ENCODE measurements at places on chromosomes 1 and 21.

DNA sequence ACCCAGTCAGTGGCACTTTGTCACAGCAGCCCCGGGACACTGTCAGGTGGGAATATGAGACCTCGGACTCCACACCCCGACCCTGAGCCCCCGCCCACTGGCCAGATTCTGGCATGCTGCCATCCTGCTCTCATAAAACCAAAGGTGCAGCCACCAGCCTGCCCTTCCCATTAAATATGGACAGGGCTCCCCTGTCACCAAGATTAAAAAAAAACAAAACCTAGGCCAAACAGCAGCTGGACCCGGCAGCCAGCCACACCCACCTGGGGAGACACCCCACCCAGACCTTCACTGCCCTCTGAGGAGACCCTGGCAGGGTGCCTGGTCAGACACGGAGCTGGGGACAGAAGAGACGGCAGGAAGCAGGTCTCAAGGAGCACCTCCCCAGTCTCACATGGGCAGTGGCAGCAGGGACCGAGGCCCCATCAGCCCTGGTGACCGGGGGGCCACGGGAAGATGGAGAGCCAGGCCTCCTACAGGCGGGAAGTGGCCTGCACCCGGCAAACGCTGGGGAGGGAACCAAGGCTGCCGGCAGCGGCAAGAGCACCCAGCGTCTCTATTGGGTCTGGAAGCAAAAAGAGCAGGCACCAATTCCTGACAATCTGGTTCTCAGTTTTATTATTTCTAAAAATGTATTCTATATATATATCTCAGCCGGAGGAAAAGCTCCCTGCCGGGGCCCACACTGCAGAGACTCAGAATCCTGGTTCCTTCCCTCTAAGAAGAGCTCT lies 61.9 kb downstream of the ACOT7 start:
- DNase-seq = no peak

GRCh38 chr1:159196543-159196942 lies 8.1 kb upstream of the ACKR1 start:
- DNase-seq = no peak

- DNase-seq = no peak
Observed at GRCh38 chr1:86758570-86758969, 54.2 kb downstream of the SH3GLB1 start.

- no peak for DNase-seq
Observed at GRCh38 chr1:39980555-39981313, 25.8 kb downstream of the MFSD2A start.

DNA sequence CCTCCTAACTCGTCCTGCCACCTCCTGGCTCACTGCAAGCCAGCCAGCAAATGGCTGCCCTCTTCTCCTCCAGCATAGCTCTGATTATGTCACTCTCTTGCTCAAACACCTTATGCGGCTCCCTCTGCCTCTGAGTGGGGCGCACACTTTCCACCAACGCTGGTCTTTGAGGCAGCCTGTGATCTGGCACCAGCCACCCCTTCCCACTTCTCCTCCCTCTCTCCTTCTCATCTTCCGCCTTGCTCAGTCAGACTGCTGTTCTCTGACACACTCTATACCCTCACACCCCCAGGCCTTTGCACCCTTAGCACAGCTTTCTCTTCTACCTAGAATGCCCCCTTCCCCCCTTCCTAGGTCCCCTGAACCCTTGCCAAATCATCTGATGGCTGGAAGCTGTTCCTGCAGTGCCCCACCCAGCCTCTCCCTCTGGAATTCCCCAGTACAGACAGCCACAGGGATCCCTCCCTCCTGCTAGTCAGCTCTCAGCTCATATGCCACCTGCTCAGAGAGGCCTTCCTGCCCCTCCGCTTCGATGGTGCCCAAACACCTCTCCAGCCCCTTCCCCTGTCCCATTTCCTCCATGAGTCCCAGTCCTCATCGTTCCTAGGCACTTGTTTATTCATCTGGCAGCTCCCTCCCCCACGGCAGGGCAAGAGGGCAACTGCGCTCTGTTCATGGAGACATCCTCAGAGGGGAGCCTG lies 21.7 kb upstream of the PEF1 start:
- no peak for DNase-seq

DNA sequence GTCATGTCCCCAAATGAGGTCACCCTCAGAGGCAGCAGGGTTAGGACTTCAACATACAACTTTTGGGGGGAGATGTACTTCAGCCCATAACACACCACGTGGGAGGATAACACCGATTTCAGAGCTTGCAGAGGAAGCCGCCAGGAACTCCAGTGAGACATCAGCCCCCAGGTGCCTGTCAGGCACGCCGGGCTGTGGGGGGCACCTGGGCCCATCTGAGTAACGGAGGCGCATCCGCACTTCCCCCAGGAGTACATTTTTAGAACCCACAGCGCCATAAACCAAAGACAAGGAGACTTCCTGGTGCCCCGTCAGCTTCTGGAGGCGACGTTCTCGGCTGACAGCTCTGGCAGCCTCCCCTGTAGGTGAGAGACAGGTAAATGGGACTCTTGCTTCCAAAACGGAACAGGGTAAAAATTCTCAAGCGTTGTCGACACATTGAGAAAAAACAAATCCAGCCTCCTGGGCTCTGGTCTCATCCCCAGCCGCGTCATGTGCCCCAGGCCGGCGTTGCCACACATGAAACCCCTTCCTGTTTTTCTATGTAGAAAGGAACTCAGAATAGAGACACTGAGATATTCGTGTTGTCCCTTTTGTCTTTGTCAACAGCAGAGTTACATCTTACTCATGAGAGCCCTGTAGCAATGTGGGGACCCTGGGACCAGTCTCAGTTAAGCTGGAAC lies 93.3 kb downstream of the PDE9A start:
- DNase-seq = no peak

GRCh38 chr1:170659399-170660035 lies 4.4 kb upstream of the PRRX1 start:
- no peak for DNase-seq

DNA sequence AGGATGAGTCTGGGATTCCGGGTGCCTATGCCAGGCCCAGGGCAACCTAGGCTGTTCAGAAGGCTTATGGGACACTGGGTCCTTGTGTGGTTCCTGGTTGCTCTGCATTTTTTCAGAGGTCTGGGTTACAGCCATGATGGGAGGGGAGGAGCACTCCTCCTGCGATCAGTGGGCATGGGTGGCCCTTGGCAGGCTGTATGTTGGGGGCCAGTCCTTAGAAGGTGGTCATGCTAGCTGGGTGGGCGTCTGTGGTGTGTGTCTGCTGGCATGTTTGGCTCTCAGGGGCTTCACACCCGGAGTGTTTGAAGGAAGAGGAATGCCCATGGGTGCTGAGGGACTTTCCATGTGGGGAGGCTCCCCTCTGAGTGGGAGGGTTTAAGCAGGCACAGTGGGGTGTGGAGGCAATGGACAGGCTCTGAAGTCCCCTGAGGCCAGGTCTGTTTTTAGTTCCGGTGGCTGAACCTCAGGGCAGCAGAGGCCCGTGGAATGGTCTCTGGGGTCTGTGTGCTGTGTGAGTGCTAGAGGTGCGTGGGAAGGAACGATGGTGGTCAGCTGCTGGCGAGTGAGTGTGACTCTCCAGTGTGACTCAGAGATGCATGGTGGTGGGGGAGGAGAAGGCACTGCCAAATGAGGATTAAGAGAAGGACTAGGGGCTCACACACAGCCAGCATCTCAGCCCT lies 25.3 kb downstream of the CACNA1E start:
- no peak for DNase-seq

DNA sequence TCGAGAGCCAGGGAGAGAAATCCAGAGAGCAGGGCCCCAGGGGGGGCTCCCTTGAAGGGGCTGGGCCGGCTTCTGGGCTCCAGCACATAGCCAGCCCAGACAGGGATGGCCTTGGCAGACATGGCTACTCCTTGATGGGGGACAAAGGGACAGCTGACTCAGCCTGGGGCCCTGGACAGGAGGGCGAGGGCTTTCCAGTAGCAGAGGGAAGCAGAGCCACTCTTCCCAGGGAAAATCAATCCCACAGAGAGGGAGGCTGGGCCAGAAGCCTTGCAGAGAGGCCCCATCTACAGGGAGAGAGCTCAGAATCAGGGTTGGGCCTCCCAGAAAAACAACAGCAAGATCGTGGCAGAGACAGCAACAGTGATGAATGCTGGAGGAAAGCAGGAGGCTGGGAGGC lies 15.6 kb downstream of the IGFN1 start:
- DNase-seq = no peak

Data from esophagus squamous epithelium (tissue), 5 donors.